ENCODE measurements at places on chromosomes 3 and 15. TPM values are rescaled to one million over a fixed set of nuclear protein-coding genes. Genes with fewer than 3 reads are reported as not detected.

Gene SAMMSON
- total RNA-seq: not detected

DNA sequence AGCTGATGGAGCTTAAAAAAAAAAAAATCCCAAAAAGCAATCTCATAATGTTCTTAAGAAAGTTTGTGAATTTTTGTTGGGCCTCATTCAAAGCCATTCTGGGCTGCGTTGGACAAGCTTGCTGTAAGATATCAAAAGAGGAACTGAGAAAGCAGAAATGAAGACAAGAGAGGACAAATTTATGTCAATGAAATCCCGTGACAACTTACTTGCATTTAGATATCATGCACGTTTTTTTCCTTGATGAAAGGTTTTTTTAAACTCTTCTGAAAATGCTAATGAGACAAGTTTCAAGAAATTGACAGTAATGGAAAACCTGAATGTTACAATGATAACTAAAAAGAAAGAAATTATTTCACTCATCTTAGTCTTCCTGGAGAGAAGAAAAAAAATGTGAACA is 662.9 kb downstream of the SQOR start:
- no peaks in the 10 kb centered on the region for H3K36me3 ChIP-seq
- H3K4me3 ChIP-seq: no peak overlapping the region
- no peak overlapping the region for H3K27ac ChIP-seq
- no peak for DNase-seq

GRCh38 chr15:74392451-74392830 is 25.0 kb upstream of the CYP11A1 start:
- H3K36me3 ChIP-seq: no peaks in the 10 kb centered on the region
- no peak overlapping the region for H3K4me3 ChIP-seq
- H3K27me3 ChIP-seq: no peaks in the 10 kb centered on the region
- H3K27ac ChIP-seq: peak overlapping the region; percentile 81
- peaks cover 6% of the 10 kb centered on the region for H3K4me1 ChIP-seq

GRCh38 chr3:123842711-123843110 is 41.4 kb downstream of the MYLK start:
- DNase-seq: no peak
- H3K4me3 ChIP-seq: no peak overlapping the region
- H3K27me3 ChIP-seq: no peaks in the 10 kb centered on the region
- H3K4me1 ChIP-seq: no peaks in the 10 kb centered on the region
- H3K27ac ChIP-seq: no peak overlapping the region
